Spleen (tissue), 13 donors: ENCODE measurements at places on chromosomes 2 and 18. TPM values are rescaled to one million over a fixed set of nuclear protein-coding genes. Genes with fewer than 3 reads are reported as not detected.

The HOXD13 gene
- total RNA-seq: not detected

The MBD1 gene
- total RNA-seq: 96.2 TPM

The SLC66A3 gene
- total RNA-seq: 70.0 TPM

The SPP2 gene
- not detected for total RNA-seq

DNA sequence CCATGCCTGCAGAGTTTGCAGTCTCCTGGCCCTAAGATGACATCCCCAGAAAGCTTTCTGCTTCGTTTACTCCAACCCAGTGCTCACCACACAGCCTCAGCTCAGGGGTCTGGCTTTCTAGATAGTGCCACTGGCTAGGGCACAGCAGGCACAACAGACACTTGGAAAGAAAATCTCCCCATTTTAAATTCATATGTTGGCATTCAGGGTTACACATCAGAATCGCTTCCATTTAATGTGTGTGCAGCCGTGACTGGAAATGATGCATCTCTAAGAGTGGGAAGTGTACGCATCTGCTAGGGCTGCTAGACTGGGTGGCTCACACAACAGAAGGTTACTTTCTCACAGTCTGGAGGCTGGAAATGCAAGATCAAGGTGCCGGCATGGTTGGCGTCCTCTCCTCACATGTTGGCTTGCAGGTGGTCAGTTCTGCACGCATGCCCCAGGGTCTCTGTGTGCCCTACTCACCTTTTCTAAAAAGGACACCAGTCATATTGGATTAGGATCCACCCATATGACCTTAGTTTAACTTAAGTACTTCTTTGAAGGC, 329.4 kb upstream of the RAB12 start:
- no peaks in the 10 kb centered on the region for H3K27me3 ChIP-seq
- H3K36me3 ChIP-seq: no peaks in the 10 kb centered on the region
- no peaks in the 10 kb centered on the region for H3K4me1 ChIP-seq
- H3K27ac ChIP-seq: no peak overlapping the region

DNA sequence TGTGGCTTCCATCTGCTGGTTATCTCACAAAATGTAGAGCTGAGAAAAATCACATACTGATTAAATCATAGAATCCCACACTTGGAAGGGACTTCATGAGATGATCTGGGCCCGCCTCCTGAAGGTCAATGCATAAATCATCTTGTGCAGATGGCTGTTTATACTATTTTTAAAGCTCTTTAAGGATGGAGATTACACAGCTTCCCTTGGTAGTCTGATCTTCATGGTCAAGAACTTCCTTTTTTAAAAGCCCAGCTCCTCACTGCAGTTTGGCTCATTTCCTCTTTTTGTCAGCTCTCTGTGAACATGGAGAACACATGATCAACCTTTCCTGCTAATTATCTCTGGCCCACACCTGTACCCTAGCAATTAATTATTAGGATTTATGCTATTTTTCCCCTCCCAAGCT, 25.9 kb downstream of the GCG start:
- no peaks in the 10 kb centered on the region for H3K27me3 ChIP-seq
- H3K4me1 ChIP-seq: no peaks in the 10 kb centered on the region
- H3K27ac ChIP-seq: no peak overlapping the region

DNA sequence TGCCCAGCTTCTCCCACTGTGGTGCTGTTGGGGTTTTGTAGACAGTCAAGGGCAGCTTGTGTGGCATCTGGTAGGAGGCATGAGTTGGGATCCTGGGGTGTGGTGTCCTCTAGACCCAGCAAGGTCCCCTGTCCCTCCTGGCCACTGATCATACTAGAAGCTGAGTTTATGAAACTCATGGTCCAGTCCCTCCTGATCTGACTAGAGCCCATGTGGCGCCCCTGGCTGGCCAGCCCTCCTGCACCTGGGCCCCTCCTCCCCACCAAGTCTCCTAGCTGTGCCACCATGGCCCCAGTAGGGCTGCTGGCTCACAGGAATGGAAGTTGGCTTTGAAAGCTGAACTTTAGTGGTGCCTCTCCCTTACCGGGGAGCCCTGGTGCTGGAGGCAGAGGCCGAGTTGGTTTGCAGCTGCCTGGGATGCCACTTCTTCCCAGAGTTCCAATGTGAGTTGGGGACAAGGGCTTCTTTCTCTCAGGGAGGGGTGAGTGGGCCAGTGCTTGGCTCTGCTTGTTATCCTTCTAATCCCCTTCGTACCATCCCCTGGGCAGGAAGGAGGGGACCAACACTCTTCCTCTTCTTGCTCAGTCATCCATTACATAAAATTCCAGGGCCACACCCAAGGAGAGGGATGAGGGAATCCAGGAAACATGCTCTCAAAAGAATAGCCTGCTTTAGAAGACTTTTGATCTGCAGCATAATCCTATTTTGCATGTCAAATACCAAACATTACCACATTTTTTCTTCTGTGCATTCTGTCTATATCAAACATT, 37.5 kb upstream of the HAAO start:
- H3K4me1 ChIP-seq: peaks cover 26% of the 10 kb centered on the region
- no peaks in the 10 kb centered on the region for H3K27me3 ChIP-seq
- no peaks in the 10 kb centered on the region for H3K36me3 ChIP-seq
- DNase-seq: peak; percentile 41

GRCh38 chr2:239601201-239601851, 200.5 kb upstream of the HDAC4 start:
- no peaks in the 10 kb centered on the region for H3K27me3 ChIP-seq
- no peaks in the 10 kb centered on the region for H3K36me3 ChIP-seq

GRCh38 chr2:131542438-131543384, 15.0 kb downstream of the CCDC74A start:
- no peaks in the 10 kb centered on the region for H3K36me3 ChIP-seq
- no peaks in the 10 kb centered on the region for H3K27me3 ChIP-seq
- no peak for DNase-seq

GRCh38 chr18:12679183-12679786, 21.4 kb upstream of the SPIRE1 start:
- no peaks in the 10 kb centered on the region for H3K27me3 ChIP-seq
- DNase-seq: peak; percentile 79
- peak overlapping the region; percentile 85 for H3K27ac ChIP-seq
- H3K36me3 ChIP-seq: no peaks in the 10 kb centered on the region
- peaks cover 4% of the 10 kb centered on the region for H3K4me1 ChIP-seq
